ENCODE measurements at places on chromosomes 12 and 14. TPM values are rescaled to one million over a fixed set of nuclear protein-coding genes. Genes with fewer than 3 reads are reported as not detected.

GRCh38 chr14:28412077-28412476 lies 354.5 kb upstream of the FOXG1 start:
- no peak for DNase-seq

Gene OTUB2
- 3.9 TPM for polyA plus RNA-seq

DNA sequence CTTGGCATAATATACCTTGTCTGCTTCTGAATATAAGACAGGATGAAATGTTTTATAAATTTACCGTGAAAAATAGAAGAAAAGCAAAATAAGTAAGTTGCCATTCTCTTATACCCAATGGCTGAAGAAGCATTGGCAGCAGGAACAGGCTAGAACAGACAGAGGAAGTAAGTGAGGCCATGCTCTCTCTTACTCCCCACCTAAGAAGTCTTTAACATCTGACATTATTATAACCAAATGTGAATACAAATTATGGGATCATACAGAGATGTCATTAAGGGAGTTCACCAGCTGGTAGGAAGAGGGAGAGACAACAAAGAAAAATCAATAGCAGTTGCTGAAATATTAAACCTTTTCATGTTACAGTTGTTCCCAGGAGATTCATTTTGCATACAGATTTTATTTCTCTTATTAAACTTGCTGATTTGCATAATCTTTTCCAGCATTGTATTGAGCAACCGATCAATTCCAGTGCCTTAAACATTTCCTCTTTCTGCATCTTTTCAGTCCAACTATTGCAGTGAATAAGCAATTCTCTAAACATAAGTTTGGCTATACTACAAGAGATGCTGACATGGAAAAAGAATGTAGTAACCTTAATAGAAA lies 270.6 kb downstream of the SLC6A15 start:
- DNase-seq = no peak

- DNase-seq = no peak
These were observed 89.8 kb upstream of the SFSWAP start for GRCh38 chr12:131620946-131621681.

DNA sequence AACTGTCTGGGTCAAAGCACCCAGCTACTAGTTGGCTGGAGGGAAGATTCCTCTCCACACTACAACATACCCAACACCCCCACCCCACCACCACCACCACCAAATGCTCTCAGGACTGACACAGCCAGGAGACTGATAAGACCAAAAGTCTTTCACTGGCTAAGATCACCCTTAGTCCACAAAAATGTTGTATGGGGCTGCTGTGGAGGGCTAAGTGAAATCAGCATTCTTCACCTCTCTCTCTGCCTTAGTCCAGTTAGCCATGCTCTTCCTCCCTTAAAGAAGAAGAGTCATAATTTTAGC lies 106.2 kb downstream of the NUAK1 start:
- DNase-seq = no peak

DNA sequence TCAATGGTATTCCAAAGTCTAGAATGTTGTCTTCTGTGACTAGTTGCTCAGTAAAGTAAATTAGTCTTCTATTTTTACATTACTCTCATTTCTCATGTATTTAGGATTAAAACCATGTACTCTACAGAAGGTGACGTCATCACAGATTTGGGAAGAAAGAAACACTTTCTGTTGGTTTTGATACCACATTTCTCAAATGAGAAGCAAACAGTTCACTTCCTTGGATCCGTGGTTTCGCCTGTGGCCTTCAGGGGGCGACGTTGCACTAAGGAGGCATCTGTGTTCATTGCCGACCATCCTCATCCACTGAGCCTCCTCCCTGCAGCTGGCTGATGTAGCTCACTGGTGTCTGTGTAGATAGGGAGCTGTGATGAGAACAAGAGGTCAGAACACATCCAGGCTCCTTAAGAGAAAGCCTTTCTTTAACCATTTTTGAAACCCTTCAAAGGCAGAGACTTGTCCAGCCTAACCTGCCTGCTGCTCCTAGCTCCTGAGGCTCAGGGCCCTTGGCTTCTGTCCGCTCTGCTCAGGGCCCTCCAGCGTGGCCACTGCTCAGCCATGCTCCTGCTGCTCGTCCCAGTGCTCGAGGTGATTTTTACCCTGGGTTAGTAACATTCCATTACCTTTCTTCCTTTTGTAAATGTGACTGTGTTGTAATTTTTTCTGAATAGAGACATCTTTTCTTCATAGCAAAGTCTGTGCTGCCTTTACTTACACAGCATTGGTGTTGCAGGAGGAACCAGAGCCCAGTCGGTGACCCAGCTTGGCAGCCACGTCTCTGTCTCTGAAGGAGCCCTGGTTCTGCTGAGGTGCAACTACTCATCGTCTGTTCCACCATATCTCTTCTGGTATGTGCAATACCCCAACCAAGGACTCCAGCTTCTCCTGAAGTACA lies 220.6 kb upstream of the OR4E1 start:
- DNase-seq = no peak

- DNase-seq = no peak
These were observed 514.3 kb upstream of the SEL1L start for GRCh38 chr14:82047777-82048470.

DNA sequence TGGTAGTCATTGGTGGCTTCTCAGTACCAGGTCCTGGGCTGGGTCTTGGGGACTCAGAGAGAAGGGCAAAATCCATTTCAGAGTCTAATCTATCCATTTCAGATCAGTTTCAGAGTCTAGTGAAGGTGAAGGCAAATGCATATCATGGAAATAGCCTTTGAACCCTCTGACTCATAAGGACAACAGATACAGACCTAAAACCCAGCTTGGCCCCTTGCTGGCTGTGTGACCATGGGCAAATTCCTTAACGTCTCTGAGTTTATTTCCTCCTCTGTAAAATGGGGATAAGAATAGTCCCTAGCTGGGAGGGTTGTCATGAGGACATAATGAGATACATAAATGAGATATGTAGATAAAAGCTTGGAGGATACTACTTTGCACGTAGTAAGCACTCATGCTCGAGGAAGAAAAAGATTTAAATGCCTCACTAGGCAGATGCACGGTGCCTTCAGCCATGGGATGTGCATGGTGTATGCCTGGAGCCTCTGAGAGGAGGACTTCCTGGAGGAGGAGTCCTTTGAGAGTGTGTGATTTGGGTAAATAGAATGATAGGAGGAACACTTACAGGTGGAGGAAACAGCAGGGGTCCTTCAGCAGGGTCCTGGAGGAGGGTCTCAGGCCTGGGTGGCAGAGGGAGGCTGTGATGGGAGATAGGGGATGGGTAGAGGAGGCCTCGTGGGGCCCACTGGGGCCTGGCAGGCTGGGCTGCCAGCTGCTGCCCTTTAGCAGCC lies 8.0 kb downstream of the DTX1 start:
- DNase-seq = no peak

- no peak for DNase-seq
These were observed 32.2 kb upstream of the RXYLT1 start for GRCh38 chr12:63747553-63747952.

- DNase-seq = peak; percentile 52
These were observed 149.1 kb upstream of the HMGA2 start for GRCh38 chr12:65675141-65675621.

GRCh38 chr14:84129007-84129406 lies 1400.9 kb upstream of the FLRT2 start:
- DNase-seq = no peak

GRCh38 chr12:131352296-131352900 lies 358.5 kb upstream of the SFSWAP start:
- no peak for DNase-seq

- no peak for DNase-seq
These were observed 293.6 kb upstream of the FLRT2 start for GRCh38 chr14:85236296-85236695.

- DNase-seq = no peak
These were observed 18.9 kb downstream of the DNAL1 start for GRCh38 chr14:73663548-73664212.

Gene OTX2
- not detected for polyA plus RNA-seq

GRCh38 chr12:89775063-89775985 lies 66.7 kb upstream of the ATP2B1 start:
- no peak for DNase-seq

GRCh38 chr14:105329411-105330150 lies 15.0 kb downstream of the PACS2 start:
- DNase-seq = no peak

DNA sequence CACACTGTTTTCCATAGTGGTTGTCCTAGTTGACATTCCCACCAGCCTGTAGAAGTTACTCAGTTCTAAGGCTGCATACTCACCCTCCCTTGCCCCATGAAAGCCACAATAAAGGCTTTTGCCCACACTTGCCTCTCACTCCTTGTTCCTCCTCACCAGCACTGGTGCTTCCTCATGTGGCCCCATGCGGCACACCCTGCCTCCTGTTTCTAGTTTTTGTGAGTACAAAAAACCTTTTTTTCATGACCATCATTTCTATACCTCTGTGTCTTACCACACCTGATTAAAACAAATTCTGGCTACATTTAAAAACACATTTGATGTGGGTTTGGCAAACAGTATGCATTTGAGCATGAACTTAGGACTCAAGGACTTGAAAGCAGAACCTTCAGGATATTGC lies 40.7 kb upstream of the RIN3 start:
- DNase-seq = no peak

DNA sequence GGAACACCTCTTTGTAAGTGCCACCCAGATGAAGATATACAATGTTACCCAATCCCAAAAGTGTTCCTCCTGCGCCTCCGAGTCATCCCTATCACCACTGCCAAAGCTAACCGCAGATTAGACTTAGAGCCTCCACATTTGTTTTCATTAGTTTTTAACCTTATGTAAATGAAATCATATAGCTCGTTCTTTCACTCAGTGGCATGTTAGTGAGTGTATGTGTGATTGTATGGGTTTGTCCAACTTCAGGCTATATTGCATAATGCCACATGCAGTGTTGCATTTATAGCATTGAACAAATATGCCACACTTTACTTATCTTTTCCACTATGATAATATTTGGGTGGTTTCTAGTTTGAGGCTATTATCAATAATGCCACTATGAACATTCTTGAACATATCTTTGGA lies 18.0 kb downstream of the MAP1LC3B2 start:
- DNase-seq = no peak

Gene ADCY6
- polyA plus RNA-seq = 56.9 TPM

DNA sequence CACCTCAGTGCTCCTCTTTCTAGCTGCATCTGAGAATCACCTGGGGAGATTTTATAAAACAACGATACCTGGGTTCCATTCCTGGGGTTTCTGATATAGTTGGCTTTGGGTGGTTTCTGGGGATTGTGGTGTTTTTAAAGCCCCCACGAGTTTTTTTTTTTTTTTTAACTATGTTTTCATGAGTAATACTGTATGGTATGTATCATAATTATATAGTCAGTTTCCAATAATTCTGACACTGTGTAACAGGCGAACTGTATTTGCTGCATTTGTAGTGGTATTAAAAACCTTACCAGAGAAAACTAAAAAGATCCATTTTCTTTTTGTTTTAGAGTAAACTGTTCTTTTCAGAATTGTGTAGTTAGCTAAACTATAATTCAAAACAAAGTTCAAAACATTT lies 84.9 kb downstream of the SRGAP1 start:
- DNase-seq = no peak

DNA sequence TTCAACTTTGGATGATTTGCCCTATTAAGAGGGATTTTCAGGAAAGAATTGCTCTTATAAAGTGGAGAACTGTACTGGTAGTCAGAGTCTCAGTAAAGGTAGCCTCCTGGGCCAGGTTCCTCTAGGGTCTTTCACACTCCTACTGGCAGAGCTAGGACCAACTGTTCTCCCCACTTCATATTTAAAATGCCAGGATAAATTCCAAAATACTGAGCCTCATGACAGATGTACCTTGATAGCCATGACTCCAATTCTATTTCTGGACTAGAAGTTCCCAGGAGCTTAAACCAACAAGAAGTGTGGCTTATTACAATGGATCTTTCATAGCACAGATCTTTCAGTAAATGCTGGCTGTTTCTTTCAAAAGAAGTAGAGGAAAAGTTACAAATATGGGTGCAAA lies 126.5 kb downstream of the C12orf75 start:
- DNase-seq = no peak

DNA sequence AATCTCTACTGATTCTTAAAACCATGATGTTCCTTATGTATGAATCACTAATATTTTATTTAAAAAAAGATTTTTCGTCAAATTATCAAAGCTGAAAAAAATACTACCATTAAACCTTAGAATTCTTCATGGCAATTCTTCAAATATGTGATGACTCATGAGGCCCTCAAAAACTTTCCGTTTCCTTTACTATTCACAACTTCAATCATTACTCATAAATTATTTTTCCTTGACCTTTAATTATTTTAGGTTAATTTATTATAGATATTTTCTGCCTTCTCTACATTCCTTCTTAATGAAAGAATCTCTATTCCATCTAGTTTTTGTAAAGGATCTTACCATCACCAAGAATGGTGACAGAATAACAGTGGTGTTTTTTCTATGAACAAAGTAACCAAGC lies 162.1 kb upstream of the SOX5 start:
- DNase-seq = no peak

DNA sequence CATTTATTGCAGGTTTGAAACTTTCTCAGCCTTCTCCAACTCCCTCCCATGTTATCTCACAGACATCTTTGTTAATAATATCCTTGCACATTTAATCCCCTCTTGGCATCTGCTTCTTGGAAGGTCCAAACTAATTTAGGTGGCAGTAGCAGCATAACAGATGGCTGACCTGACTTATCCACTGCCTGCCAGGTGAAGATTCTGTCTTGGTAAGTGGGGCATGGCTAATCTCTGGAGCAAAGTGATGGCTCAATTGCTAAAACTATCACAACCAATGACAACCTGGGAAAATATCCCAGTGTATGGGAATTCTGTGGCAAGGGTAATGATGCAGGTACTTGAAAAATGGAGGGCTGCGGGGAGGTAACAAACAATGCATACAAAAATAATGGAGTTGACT lies 58.2 kb upstream of the ALG10B start:
- DNase-seq = no peak

Gene KRT75
- not detected for polyA plus RNA-seq

Gene CERS5
- polyA plus RNA-seq = 62.7 TPM

Gene TAMALIN
- polyA plus RNA-seq = 36.1 TPM

DNA sequence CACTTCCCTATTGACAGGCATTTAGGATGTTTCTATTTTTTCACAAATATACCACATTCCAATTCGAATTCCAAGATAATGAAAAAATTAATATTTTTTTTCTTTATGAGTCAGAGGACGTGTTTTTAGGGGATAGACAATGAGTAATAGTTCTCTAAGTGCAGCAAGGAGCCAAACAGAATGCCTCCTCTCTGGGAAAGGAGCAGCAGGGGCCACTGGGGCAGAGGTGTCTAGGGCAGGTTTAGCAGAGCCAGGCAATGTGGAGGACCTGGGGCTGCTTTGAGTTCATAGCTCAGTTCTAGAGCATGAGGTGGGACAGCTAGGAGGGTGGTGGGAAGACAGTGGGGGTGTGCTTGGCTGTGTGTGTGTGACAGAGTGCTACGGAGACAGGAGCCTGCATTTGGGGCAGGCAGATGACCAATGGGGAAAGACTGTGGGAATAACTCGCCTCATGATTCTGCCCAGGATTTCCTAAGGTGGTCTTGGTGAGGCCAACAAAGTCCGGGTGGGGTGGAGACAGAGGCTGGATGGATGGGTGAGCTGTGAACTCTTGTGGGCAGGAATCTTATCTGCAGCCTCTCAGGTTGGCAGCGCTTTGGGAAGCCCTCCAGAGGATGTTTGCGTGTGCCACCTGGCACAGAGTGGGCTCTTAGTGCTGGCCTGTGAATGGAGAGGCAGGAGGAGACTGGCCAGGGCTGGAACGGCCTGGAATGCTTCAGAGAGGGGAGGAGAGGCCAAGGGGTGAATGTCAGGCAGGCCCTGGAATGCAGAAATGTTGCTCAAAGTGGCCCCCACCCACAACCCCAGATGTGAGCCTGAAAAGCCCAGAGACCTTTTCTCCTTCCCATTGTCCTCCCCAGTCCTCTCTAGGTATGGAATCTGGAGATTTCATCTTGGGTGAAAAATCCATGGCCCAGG lies 2.4 kb upstream of the KRT7 start:
- no peak for DNase-seq
